Smooth muscle cell of the pulmonary artery (primary cell): ENCODE measurements at places on chromosomes 12 and 14. TPM values are rescaled to one million over a fixed set of nuclear protein-coding genes. Genes with fewer than 3 reads are reported as not detected.

Gene KCNH3
- 0.26 and 0.33 TPM in 2 replicates for total RNA-seq

Gene NID2
- total RNA-seq: 183 and 734 TPM in 2 replicates

Gene KRT3
- total RNA-seq: not detected in 2 replicates

Gene SETD1B
- 4.8 and 5.6 TPM in 2 replicates for total RNA-seq

Gene FBLN5
- 54.9 and 65.9 TPM in 2 replicates for total RNA-seq

Gene CCDC175
- not detected in 2 replicates for total RNA-seq

Gene MIPOL1
- 10.2 and 16.3 TPM in 2 replicates for total RNA-seq

Gene OR6C4
- not detected in 2 replicates for total RNA-seq

Gene TSFM
- 16.0 and 17.1 TPM in 2 replicates for total RNA-seq

Gene COX8C
- total RNA-seq: not detected in 2 replicates

Gene ERBB3
- 0.10 and 0.52 TPM in 2 replicates for total RNA-seq

Gene SERPINA10
- total RNA-seq: not detected in 2 replicates

Gene SRRM4
- total RNA-seq: not detected in 2 replicates

Gene NKX2-1
- total RNA-seq: not detected in 2 replicates

Gene CABP1
- 1.6 and 21.4 TPM in 2 replicates for total RNA-seq

Gene GALNT16
- total RNA-seq: 1.7 and 4.9 TPM in 2 replicates

Gene MAP3K9
- total RNA-seq: under 0.01 and 0.07 TPM in 2 replicates

Gene MMP19
- 5.8 and 16.2 TPM in 2 replicates for total RNA-seq

Gene GALNT4
- 10.7 and 14.3 TPM in 2 replicates for total RNA-seq

Gene IGF1
- total RNA-seq: 0.39 TPM in 1 of 2 replicates, not detected in the other
